ENCODE measurements at places on chromosomes 16 and 17.

GRCh38 chr17:11209906-11210305 lies 31.1 kb upstream of the SHISA6 start:
- no peak for DNase-seq

DNA sequence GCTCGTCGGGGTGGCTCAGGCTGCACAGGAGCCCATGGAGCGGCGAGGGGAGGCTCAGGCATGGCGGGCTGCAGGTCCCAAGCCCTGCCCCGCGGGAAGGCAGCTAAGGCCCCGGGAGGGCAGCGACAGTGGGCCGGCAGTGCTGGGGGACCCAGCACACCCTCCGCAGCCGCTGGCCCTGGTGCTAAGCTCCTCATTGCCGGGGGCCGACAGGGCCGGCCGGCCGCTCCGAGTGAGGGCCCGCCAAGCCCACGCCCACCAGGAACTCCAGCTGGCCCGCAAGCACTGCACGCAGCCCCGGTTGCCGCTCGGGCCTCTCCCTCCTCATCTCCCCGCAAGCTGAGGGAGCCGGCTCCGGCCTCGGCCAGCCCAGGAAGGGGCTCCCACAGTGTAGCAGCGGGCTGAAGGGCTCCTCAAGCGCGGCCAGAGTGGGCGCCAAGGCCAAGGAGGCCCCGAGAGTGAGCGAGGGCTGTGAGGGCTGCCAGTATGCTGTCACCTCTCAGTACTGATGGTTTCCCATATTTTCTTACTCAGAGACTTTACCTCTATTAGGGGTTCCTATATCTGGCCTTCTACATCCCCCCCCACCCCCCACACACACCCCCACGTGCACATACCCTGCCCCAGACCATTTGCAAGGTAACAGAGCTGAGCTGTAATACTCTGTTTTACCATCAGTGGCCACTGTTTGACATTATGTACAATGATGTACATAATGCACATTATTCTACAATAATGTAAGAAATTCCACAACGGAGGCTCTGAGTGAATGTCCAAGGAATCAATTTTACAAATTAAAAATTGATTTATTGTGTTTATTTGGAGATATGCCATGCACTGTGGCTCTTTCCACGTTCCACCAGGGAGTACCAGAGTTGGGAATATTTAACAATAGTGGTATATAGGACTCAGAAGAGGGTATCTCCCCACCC lies 3.7 kb upstream of the VAT1L start:
- no peak for DNase-seq

- no peak for DNase-seq
Observed at GRCh38 chr17:19987897-19988296, 10.3 kb upstream of the AKAP10 start.

DNA sequence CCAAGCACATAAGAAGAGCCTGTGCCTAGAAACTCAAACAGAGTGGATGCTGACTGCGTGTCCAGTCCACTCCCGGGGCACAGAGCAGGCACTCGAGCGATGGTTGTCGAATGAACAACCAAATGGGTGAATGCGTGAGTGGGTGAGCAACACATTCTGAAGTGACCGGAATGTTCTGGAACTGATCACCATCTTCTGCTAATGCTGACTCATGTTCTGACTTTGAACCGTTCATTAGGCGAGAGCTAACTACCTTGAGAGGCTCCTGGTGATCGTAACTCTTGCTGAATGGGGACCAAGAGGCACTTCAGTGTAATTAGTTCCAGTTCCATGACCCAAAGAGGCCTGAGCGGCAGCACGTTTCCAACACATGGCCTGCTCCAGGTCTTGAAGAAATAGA lies 37.9 kb downstream of the IRF8 start:
- DNase-seq: no peak

DNA sequence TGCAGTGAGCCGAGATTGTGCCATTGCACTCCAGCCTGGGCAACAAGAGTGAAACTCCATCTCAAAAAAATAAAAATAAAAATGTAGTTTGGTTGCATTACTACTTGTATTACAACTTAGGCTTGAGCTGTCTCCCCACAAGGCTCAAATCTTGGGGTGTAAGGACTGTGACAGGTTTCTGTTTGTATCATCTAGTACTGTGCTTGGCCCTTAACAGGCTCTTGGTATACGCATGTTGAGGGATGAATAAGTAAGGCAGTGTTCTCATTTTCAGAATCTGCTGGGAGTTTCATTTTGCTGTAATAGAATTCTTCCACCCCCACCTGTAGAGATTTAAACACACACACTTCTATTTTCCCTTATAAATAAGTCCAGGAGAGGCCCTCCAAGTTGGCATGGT lies 289.4 kb upstream of the EEF2KMT start:
- DNase-seq: no peak

DNA sequence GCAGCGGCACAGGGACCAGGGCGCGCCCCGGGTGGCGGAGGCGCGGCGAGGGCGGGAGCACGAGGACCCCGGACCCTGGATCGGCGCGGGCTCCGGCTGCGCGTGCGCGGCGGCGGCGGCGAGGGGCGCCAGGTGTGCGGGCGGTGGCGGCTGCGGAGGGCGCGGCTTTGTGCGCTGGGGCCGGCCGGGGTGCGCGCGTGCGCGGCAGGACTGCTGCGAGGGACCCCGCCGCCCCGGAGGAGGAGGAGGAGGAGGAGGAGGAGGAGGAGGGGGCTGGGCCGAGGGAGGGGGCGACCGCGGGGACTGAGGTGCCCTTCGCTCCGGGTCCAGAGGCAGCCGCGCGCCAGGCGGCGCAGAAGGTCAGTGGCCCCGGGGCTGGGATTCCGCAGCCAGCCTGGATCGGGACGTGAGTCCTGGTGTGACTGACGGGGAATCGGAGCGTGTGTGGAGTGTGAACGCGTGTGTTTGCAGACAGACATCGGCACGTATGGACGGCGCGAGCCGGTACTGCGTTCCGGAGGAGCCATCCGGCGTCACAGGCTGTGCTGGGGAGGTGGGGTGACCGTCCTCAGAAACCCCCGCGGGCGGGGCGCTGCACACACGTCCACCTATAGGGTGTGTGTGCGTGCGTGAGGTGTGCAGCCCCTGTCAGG lies 19.5 kb upstream of the RAP1GAP2 start:
- no peak for DNase-seq

GRCh38 chr17:44539673-44540072 lies 17.6 kb upstream of the FZD2 start:
- no peak for DNase-seq

GRCh38 chr17:73224237-73224636 lies 31.4 kb downstream of the COG1 start:
- DNase-seq: no peak

GRCh38 chr17:81241648-81242420 lies 2.7 kb downstream of the NDUFAF8 start:
- DNase-seq: no peak

GRCh38 chr16:66229651-66230050 lies 136.8 kb upstream of the CDH5 start:
- no peak for DNase-seq

DNA sequence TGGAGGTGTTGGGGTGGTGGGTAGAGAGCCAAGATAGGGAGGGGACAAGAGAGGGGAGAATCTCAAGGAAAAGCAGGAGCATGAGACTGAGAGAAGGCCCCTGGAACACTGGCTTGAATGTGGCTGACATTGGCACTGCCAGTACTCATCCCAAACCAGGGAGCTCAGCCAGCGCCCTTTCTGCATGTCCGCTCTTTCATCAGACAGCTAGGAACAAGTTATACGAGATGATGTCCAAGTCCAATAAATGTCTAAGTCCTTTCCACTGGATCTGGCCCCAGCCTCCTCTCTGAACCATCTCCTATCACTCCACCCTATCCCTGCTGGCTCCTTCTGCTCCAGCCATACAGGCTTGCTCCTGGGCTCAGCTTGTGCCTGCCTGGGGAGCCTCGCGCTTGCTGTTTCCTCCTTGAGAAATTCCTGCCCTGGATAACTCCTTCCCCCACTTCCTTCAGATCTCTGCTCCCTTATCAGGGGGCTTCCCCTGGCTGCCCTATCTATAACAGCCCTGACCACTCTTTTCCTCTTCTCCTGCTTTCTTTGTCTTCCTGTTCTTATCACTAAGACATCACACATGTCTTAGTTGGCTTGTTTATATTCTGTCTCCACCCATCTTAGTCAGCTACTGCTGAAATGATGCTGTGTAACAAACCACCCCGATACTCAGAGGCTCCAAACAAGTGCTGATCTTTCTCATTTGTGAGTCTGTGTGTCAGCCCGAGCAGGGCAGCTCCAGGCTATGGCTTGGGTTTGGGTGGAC lies 37.1 kb upstream of the MEOX1 start:
- DNase-seq: no peak

GRCh38 chr17:82390015-82390859 lies 18.7 kb downstream of the UTS2R start:
- no peak for DNase-seq

DNA sequence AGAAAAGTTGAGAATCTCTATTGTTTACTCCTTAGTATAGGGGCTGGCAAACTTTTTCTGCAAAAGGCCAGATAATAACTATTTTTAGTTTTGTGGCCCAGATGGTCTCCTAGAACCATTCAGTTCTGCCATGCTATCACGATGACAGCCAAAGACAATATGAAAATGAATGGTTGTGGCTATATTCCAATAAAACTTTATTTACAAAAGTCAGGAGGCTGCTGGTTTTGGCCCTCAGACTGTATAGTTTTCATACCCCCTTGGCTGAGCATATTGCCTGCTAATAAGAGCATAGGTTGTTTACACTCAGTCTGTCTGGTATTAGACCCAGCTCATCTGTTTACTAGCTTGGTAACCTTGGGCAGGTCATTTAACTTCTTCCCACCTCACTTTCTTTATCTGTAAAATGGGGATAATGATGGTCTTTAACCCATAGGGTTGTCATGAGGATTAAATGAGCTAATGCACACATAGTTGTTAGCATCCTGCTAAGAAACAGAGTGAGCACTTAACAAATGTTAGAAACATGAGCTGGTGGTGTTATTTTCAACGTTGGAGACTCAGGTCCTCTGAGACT lies 156.3 kb downstream of the MSI2 start:
- DNase-seq: no peak

GRCh38 chr17:63716426-63716825 lies 16.5 kb upstream of the LIMD2 start:
- DNase-seq: no peak

DNA sequence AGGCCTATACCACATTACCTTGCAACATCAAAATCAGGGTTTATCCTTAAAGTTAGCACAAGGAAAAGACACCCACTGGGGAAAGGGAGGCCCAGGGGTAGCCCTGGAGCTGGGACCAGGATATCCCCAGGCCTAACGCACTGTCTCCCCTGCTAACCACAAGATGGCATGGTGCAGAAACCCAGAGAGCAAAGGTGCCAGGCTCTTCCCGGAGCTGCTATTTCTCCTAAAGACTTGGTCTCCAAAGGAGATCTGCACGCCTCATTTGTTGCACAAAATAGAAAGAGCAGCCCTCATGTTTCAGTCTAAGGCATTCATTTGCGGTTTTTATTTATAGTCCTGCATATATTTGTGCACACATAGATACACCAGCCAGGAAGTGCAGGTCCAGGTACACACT lies 408.6 kb downstream of the SOX9 start:
- DNase-seq: no peak

- no peak for DNase-seq
Observed at GRCh38 chr16:11972128-11972527, 4.4 kb upstream of the SNX29 start.

- DNase-seq: no peak
Observed at GRCh38 chr17:79543531-79543930, 67.3 kb downstream of the RBFOX3 start.

DNA sequence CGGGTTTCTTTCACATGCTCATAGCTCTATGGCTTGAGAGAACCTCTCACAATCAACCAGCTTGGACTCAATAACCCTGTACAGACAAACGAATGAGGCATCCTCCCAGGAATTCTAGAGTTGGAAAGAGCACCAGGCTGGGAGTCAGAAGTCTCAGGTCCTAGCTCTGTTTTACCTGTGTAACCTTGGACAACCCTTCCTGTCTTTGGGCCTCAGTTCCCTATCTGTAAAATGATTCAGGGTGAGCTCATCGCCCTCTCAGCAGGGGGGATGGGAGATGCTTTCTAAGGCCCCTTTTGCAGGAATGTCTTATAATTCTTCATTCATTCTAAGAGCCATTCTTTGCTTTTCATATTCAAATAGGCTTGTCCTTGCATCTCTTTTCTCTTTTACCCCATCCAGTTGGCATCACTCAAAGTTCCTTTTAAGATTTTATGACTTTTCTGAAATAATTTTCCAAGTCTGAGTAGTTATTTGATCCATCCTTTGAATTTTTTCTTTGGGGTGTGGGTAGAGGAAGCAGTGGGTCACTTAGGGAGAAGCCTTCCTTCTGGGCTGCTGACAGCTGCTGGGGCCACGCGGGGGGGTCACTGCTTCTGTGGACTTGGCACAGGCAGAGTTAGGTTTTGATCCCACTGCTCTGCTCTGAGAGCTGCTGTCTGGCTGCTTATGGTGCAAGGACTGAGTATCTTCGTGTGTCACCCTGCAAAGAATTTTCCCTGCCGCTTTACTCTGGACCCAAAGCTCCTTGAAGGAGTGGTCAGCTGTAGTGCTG lies 102.7 kb downstream of the UTP18 start:
- DNase-seq: no peak

DNA sequence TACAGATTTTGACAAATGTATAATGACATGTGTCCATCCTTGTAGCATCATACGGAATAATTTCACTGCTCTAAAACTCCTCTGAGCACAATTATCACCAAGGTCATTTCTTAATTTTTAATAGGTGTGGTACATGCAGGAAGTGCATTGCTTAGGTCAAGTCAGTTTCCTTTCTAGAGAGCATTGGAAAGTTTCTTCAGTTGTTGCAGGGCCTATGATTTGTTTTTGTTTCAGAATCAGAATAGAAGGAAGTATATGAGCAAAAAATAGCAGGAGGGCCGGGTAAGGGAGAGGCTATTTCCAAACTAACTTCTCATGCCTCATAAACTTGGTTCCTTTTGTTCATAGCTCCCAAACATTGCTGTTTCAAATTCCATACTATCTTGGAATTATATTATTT lies 24.0 kb upstream of the SLFN5 start:
- DNase-seq: no peak

DNA sequence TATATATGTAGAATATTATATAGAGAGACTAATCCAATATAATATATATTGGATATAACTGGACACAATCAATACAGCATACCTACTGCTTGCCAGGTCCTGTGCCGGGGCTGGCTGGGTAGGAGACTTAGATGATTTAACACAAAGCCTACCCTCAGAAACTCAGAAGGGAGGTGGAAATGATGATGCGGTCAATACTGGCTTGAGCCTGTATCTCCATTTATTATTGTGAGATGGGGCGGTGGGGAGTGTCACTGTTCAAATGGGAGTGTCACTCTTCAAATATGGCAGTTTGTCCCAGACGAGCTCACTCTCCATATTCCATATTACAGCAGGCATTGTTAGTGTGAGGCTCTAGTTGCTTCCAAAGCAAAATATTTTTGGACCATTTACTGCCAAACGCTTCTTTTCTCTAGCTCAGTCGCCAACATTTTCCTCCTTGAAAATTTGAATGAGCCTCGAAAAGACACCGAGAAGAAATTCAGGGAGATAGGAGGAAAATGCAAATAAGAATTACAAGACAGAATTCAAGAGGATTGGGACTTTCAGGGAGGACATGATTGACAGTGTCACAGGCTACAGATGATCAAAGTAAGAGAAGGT lies 70.7 kb downstream of the WSCD1 start:
- no peak for DNase-seq

GRCh38 chr17:28974451-28974850 lies 23.1 kb upstream of the PHF12 start:
- DNase-seq: no peak

- DNase-seq: no peak
Observed at GRCh38 chr17:81510785-81511553, 1.6 kb downstream of the ACTG1 start.

- DNase-seq: no peak
Observed at GRCh38 chr17:17285951-17286350, 4.9 kb upstream of the COPS3 start.
